ENCODE measurements at places on chromosomes 13 and 19.

DNA sequence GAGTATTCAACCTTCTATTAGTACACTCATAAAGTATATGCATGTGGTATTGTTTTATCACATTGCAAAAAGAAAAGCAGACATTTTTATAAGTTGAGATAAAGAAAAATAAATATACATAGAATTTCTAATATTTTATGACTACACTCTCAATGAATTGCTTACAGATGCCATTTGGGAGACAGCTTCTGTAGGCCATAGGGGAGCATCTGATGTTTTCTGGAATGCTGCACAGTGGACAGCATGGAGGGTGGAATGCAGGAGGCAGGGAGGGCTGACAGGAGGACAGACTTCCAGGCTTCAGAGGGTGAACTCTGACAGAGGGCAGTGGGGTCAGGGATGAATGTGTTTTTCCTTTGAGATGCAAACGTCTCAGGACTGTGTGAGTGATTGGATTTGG lies 45.8 kb downstream of the MIPEP start:
- no peak for DNase-seq

- no peak for DNase-seq
These were observed 1220.5 kb upstream of the SLC10A2 start for GRCh38 chr13:104286566-104287290.

GRCh38 chr13:30857636-30858035 lies 48.4 kb upstream of the MEDAG start:
- no peak for DNase-seq

DNA sequence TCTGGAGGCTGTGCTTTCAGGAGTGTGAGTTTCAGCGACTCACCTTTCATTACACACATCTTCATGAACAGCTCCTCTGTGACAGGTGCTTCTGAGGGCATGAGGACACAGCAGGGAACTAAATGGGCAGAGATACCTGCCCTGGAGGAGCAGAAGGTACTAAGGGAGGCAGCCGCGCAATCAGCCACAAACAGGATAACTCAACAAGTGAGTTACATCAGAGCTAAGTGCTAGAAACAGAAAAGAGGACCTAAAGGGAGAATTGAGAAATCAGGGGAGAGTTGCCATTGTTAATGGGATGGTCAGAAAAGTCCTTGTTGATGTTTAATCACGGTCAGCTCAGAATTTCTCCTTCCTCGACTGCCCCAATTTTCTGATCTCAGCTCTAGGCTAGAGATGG lies 42.5 kb downstream of the SYDE1 start:
- DNase-seq: no peak

- DNase-seq: no peak
These were observed 223.6 kb downstream of the FOXO1 start for GRCh38 chr13:40442826-40443225.

DNA sequence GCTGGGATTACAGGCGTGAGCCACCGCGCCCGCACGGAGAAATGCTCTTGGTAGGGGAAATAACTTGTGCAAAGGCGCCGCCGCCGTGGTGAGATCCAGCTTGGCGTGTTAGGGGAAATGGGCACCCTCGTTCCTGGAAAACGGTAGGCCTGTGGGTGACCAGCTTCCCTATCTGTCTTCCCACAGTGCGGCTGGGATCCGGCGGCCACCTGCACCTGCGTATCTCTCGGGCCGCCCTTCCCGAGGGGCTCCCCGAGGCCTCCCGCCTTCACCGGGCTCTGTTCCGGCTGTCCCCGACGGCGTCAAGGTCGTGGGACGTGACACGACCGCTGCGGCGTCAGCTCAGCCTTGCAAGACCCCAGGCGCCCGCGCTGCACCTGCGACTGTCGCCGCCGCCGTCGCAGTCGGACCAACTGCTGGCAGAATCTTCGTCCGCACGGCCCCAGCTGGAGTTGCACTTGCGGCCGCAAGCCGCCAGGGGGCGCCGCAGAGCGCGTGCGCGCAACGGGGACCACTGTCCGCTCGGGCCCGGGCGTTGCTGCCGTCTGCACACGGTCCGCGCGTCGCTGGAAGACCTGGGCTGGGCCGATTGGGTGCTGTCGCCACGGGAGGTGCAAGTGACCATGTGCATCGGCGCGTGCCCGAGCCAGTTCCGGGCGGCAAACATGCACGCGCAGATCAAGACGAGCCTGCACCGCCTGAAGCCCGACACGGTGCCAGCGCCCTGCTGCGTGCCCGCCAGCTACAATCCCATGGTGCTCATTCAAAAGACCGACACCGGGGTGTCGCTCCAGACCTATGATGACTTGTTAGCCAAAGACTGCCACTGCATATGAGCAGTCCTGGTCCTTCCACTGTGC lies 2.4 kb downstream of the GDF15 start:
- peak; percentile 94 for DNase-seq

GRCh38 chr13:99693351-99693750 lies 192.1 kb downstream of the TM9SF2 start:
- no peak for DNase-seq

DNA sequence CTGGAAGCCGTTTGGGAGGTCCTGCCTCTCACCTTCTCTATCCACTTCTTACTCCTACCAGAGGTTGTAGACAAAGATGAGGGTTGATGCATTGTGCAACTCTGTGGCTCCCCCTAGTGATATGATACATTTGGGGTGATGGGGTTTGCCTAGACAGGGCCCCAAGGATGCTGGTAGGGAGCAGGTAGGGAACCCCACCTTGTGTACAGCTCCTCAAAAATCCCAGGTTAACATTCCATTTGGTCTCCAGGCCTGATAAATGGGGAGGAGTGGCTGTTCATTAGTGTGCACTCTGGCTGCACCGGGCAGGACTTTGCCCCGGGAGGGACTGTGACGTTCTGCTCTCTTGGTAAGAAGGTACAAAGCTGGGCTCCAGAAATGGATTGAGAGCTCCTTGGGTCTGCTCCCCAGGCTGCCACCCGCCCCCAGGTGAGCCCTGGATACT lies 19.2 kb downstream of the SIGLEC8 start:
- no peak for DNase-seq

GRCh38 chr13:98450539-98451111 lies 126.3 kb downstream of the STK24 start:
- DNase-seq: no peak

Measured in pancreas (tissue), 10 donors.